ENCODE measurements at places on chromosomes 3 and 15.

- DNase-seq = no peak
Observed at GRCh38 chr3:120420360-120420759, 30.4 kb downstream of the FSTL1 start.

DNA sequence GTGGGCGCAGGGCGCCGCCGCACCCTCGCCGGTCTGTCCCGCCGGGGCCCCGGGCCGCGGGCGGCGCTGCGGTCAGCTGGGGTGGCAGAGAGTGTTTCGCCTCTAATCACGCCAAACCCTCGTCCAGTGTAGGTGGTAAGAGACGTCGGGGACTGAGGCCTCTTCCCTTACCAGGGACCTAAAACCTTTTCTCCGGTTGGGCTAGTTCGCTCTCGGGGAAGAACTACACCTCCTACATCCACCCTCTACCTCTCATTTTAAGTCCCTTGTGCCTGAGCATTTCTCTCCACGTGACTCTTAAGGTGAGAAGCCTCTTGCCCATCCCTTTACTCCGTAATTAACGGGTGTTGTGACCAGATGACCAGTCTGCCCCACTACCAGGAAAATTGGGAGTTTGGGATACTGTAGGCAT lies 520 bp downstream of the TMEM42 start:
- no peak for DNase-seq

DNA sequence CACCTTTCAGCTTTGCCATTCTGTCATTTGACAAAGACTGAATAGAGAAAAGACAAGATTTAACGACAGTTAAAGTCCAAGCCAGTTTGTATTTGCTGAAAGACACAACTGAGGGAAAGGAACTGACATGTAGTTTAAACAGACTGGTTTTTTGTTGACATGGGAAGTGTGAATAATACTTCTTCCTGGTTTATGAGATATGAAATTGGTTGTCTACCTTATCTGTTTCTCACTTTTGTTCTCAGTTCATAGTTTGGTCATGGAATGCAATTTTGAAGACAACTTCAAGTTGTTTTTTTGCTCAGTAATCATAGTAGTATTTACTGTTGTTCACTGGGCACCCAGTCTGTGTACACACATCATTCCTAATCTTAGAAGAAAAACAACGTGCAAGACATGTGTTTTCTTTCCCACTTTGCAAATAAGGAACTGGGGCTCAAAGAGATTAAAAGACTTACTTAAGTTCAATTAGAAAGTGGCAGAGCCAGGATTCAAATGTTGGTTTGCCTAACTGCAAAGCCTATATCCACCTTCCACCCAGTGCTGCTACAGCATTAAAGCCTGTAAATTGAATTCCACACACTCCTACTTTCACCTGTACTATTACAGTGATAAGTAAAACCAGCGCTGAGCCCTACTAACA lies 103.5 kb downstream of the LPP start:
- DNase-seq = no peak

DNA sequence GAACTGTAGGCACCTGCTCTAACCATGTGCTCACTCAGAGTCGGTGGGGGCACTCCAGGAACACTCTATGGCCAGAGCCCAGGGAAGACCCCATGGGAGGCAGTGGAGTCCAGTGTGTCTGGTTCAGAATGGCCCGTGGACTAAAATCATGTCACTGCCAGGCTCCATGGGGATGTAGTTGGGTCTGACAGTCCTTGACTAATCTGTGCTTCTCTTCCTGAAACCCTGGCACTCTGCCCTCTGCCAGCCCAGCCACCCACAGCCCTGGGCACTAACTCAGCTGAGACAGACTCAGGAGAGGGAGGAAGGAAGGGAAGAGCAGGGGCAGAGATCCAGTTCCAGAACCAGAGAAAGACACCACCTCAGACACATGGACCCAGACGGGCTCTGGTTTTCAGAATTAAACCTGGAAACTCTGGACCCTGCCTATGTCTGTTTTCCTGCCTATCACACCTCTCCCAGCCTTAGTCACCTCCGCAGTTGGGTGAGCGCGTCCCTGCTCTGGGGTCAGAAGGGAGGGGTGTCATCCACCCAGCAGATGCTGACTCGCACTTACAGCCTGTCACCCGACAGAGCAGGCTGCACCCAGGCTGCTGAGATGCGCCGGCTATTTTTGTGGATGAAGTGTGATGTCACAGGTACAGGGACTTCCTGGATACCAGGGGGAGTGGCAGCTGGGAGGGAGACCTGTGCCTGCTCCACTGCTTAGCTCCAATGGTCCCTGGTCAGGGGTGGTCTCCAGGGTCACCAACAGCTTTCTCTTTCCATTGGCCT lies 56.8 kb upstream of the INSYN1 start:
- DNase-seq = no peak

GRCh38 chr3:59388555-59389270 lies 338.9 kb upstream of the CFAP20DC start:
- DNase-seq = no peak

DNA sequence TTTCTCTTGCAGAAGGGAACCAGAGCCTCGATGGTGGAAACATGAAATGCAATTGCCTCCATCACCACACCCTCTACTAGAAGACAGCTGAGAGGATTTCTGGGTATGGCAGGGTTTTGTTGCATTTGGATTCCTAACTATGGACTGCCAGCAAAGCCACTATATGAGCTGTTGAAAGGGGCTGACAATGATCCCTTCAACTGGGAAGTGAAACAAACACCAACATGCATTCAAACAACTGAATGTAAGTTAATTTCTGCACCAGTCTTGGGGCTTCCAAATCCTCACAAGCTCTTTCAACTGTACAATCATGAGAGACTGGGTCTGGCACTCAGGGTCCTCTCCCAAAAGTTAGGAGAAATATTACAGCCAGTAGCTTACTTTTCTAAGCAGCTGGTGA lies 116.7 kb upstream of the PLCL2 start:
- DNase-seq = peak; percentile 27

- no peak for DNase-seq
Observed at GRCh38 chr3:61739640-61740039, 178.3 kb downstream of the PTPRG start.

DNA sequence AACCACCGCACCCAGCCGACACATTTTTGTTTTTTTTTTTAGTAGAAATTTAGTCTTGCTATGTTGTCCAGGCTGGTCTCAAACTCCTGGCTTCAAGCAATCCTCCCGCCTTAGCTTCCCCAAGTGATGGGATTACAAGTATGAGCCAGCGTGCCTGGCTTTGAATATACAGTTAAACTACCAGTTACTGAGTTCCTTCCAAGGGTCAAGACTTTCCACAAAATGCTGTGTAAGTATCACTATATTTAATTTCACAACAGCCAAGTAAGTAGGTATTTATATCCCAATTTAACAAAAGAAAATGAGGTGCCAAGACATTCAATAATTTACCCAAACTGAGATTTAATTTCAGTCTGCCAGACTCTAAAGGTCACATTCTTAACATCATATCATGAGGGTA lies 181.3 kb upstream of the TMC3 start:
- no peak for DNase-seq

GRCh38 chr15:59867086-59867855 lies 136.8 kb upstream of the FOXB1 start:
- DNase-seq = no peak

DNA sequence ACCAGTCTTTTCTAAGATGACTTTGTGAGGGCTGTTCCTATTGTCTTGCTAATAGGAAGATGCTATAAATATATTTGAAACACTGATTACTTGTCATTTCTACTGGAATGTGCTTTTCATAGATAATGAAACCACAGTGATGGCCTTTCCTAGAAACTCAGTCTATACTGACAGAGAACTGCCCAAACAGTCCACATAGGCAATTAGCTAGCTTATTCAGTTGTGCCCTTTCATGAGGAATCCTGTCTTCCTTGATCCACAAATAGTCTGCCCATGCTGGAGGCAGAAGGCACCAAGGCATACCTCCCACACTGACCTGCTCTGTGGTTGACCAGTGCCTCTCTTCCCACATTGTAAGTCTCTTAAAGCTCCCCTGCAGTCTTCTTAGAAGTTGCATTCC lies 135.9 kb downstream of the CMSS1 start:
- no peak for DNase-seq

DNA sequence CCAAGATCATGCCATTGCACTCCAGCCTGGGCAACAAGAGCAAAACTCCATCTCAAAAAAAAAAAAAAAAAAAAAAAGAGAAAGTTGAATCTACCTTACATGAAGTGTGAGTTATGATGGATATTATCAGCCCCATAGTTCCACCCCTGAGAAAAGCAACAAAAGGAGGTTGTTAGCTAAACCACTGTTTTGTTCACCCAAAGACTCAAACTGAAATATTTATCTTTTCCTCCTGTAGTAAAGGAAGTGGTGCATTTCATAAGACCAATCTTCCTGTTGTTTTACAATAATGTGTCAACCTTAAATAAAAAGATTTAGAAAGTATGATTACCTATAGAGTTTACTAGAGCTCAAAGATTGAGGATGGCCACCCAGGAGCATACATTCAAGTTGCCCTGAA lies 18.7 kb upstream of the TRMT10C start:
- DNase-seq = no peak

DNA sequence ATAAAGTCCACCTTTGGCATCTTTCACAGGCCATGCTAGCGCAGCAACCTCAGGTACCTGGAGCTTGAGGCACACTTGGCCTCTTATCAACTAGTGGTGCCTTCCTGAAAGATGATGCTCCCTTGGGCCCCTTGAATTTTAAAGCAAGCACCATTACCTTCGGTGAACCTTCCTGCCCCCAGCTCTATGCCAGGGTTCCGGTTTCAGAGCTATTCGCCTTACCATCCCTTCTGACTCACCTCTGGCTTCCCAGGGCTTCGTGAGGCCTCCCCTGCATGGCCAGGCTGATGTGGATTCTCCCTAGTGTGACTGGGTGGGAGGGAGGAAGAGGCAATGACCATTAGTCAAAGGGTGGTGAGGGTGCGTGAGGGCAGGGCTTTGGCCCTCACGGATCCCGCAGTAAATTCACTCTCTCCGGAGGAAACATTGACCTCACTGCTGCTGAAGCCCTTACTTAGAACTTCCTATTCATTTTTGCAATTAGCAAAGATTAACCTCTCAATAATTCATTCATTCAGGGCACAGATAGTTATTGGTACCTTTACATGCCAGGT lies 16.3 kb downstream of the BHLHE40 start:
- DNase-seq = no peak

DNA sequence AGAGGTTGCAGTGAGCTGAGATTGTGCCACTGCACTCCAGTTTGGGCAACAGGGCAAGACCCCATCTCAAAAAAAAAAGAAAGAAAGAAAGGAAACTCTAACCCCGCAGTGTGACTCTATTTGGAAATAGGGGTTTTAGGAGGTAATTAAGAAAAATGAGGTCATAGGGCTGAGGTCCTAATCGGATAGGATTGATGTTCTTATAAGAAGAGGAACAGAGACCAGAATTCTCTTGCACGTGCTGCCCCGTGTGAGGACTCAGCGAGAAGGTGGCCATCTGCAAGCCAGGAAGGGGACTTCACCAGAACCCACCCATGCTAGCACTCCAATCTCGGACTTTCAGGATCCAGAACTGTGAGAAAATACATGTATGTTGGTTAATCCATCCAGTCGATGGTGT lies 25.8 kb downstream of the KLHL6 start:
- no peak for DNase-seq

GRCh38 chr3:28278918-28279317 lies 37.5 kb downstream of the CMC1 start:
- DNase-seq = no peak

- no peak for DNase-seq
Observed at GRCh38 chr3:120239644-120240043, 45.4 kb downstream of the GPR156 start.

DNA sequence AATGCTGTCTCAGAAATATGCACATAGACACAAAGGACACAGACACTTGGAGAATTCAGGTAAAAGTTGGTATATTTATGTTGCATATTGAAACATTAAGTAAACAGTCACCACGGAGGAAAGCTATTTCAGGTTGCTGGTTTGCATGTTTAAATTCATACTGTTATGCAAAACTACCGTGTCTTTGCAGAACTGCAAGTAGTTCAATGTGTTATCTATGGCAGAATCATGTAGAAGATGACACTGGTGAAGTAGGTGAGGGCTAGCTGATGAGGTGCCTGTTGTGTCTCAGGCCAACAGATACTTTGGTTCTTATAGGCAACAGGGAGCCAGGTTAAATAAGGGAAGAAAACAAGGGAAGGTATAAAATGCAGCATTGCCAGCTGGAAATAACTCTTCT lies 511.3 kb downstream of the DIPK2A start:
- no peak for DNase-seq

DNA sequence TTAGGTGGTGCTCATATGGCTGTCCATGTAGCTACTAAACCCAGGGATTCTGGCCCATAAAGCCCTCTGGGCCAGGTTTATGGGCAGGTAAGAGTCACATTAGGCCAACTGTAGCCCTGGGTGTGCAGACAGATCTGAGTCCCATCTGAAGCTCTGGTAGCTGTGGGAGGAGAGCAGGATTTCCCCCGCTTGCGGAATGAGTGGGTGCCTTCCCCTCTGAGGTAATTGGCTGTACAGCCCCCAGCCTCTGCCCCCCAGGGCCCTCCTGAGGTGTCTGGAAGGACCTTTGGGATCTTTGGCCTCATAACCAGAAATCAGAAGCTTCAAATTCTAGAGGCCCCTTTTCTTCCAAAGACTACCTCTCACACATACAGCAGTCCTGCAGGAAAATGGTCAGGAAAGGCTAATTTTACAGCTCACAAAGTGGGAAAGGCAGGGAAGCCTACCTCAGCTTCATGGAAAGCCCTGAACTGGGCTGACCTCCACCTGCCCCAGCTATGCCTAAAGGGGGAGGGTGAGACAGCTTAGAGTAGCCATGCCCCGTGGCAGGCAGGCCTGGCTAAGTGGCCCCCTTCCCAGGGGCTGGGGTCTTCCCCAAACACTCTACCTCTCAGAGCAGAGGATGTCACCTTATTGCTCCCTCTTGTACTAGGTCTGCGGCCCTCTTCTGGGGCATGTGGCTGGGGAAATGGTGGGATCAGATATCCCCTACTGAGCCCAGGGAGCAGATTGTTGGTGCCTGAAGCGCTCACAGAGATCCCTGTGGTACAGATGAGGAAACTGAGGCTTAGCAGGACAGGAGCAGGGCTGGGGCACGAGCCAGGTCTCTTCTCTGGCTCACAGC lies 16.8 kb downstream of the HEMK1 start:
- no peak for DNase-seq

DNA sequence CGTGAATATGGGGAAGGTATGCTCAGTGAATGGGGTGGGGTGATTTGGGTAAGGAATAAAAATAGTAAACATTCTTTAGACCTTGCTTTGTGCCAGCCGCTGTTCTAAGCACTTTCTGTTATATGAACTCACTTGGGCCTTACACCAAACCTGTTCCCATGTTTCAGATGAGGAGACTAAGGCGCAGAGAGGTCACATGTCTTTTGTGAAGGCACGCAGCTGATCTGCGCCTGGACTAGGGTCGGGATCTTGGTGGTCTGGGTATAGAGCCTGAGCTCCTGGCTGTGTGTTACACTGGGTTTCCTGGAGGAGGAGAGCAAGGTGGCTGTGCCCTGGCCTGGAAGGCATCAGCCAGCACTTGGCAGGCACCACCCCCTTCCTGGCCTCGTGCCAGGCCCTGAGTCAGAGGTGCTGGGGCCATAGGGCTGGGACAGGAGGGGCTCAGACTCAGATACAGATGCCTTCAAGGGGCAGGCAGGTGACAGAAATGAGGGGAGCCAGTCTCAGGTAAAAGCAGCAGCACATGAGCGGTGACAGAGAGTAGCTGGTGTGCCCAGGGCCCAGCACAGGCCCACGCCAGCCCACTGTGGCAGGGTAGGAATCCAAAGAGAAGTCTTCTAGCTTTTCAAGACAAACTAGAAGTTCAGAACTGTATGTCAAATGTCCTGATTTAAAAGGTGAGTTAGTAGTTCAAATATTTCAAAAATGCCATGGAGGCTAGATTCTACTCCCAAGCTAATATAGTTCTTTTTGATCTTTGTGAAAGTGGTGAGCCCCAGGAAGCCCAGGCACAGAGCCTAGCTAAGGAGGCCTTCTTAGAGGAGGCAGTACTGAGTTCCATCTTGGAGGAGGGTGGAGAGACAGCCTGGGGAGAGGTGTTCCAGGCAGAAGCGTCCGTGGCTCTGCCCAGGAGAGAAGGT lies 83.1 kb downstream of the DNAJB8 start:
- no peak for DNase-seq
